IPS-NIHi11 (cell line): ENCODE measurements at places on chromosomes 6 and 20.

DNA sequence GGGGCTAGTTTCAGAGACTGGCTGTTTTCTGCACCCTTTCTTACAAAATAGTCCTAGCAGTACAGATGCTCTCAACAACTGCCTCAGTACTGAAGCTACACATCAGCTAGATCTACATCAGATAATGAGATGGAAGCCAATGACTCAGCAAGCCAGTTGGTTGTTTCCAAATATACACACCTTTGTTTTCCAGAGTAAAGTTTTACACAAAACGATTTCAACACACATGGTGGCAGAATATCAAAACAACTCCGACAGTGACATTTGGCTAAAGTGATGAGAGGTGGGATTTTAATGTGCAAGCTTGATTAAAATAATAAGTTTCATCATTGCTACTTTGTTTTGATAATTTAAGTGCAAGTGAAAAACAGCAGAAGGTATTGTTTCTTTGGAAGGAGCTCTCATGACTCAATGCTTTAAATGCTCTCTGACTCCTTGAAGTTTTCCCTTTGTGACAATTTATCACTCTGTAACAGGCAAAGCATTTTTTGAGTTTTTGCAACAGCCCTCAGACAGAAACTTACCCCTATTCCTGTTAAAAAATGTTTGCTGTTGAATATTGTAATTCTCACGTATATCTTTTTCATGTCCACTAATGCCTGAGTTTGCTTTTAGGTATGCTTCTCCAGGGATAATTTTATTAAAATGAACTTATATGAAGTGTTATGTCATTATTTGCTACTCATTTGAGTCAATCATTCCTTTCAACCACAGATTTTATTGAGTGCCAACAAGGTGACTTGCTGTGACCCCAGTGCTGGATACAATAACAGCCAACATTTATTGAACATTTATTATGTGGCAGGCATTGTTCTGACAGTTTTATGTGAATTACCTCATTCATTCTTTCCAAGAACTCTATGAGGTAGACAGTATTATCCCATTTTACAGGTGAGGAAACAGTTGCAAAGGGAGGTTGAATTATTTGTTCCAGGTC is 882.0 kb downstream of the TFAP2A start:
- DNase-seq = no peak

DNA sequence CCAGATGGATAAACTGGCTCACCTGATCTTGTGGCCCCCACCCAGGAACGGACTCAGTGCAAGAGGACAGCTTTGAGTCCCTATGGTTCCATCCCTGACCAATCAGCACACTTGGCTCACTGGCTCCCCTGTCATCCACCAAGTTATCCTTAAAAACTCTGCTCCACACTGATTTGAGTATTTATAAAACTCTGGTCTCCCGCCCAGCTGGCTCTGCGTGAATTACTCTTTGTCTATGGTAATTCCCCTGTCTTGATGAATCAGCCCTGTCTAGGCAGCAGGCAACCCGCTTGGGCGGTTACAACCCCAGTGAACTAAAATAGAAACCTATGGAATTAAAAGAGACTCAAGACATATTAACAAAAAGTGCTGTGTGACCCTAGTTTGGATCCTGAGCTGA is 38.1 kb upstream of the CD83 start:
- no peak for DNase-seq

- no peak for DNase-seq
These were observed 163.2 kb downstream of the DTNBP1 start for GRCh38 chr6:15499591-15499990.

- DNase-seq = no peak
These were observed 13.1 kb downstream of the RNF8 start for GRCh38 chr6:37366910-37367309.

DNA sequence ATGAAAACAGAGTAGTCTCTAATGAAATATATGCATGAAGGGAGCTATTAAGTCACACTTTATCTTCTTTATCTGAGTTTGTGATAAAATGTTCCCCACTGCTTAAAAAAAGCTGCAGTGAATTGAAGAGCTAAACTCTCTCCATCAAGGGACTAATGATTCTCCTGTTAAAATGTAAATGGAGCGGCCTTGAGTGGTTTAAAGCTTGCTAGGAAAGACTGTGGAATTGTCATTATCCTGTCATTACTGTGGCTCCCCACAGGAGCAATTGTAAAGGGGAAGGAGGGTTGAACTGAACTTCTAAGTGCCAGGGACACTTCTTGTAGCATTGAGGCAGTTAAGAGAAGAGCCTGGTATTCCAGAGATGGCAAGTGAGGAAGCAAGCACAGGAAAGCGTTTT is 17.3 kb upstream of the CNR1 start:
- DNase-seq = no peak

GRCh38 chr20:51221791-51222408 is 199.0 kb upstream of the KCNG1 start:
- DNase-seq = peak; percentile 28

DNA sequence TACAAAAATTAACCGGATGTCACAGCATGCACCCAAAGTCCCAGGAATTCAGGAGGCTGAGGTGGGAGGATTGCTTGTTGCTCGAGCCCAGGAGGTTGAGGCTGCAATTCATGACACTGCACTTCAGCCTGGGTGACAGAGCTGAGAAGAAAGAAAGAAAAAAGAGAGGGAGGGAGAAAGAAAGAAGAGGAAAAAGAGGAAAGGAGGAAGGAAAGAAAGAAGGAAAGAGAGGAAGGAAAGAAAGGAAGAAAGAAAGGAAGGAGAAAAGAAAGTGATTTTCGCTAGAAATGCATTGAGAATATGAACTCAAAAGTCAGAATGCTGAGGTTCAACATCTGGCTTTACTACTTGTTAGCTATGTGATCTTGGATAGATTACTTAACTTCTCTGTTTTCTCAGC is 6.6 kb downstream of the SENP6 start:
- no peak for DNase-seq

DNA sequence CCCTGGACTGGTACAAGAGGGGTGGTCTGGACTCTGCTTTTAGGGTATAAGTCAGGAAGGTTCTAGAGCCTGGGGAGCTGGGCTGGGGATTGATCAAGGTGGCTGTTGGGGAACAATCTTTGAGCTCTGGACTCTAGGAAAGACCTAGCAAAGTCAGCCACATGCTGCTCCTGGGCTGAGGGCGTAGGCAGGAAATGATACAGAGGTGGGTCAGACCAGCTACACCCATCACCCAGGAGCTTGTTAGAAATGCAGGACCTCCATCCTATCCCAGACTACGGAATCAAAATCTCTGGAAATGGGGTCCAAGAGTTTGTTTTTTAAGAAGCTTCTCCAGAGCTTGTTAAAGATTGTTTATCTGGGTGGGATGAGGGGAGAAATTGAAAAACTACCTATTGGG is 9.4 kb downstream of the ADTRP start:
- DNase-seq = no peak

DNA sequence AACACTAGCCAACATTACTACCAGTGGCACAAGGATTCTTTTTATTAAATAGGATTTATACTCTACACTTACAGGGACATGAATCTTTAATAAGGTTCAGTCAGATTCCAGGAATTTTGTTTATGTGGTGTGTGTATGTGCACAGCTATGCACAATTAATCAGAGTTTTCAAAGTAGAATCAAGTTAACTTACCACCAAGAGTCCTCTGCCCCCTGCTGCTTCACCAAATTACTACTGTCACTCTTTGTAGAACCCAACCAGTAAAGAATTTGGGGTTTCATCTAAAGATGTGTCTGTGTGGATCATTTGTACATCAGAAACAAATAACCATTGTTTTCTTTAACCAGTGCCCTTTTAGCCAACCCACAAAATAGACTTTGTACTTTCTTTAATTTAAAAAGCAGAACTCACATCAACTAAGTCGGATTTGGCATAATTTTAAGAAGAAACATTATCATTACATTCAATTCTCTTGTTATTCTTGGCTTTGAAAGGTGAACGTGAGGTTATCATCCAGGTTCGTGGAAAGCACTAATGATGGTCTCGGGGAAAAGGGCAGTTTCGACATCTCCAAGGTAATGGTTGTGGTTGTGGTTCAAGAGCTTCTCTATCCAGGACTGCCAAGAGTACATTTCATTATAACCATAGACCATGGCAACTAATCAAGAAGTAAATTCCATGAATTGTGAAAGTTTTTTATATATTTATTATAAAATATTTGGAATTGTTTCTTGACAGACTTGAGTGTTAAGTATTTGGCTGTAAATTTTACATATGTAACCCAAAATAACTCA is 514.3 kb upstream of the ID4 start:
- DNase-seq = no peak

- peak; percentile 73 for DNase-seq
These were observed 308.3 kb downstream of the CDH4 start for GRCh38 chr20:61560361-61560853.

GRCh38 chr20:63362436-63363009 is 1.4 kb upstream of the CHRNA4 start:
- DNase-seq = no peak
